ENCODE measurements at places on chromosomes 5 and 9.

- peak; percentile 41 for DNase-seq
Observed at GRCh38 chr5:179278119-179278518, 67.1 kb downstream of the ADAMTS2 start.

DNA sequence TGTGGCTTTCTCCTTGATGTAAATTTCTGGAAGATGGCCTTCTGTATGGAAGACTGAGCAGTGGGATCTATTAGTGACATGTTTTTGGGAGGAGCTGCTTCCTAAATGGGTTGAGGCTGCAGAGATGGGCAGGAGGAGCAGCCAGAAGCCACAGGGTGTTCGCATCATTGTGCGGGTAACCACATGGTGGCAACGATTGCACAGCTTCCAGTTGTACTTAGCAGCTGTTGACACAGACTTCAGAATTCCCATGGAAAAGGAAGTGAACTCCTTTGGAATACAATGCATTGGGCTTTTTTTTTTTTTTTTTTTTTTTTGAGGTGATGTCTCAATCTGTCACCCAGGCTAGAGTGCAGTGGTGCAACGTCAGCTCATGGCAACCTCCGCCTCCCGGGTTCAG lies 297.3 kb downstream of the NR3C1 start:
- peak; percentile 35 for DNase-seq

GRCh38 chr5:147559749-147560148 lies 49.9 kb upstream of the DPYSL3 start:
- peak; percentile 70 for DNase-seq

GRCh38 chr9:250039-250438 lies 35.4 kb downstream of the DOCK8 start:
- DNase-seq: no peak

DNA sequence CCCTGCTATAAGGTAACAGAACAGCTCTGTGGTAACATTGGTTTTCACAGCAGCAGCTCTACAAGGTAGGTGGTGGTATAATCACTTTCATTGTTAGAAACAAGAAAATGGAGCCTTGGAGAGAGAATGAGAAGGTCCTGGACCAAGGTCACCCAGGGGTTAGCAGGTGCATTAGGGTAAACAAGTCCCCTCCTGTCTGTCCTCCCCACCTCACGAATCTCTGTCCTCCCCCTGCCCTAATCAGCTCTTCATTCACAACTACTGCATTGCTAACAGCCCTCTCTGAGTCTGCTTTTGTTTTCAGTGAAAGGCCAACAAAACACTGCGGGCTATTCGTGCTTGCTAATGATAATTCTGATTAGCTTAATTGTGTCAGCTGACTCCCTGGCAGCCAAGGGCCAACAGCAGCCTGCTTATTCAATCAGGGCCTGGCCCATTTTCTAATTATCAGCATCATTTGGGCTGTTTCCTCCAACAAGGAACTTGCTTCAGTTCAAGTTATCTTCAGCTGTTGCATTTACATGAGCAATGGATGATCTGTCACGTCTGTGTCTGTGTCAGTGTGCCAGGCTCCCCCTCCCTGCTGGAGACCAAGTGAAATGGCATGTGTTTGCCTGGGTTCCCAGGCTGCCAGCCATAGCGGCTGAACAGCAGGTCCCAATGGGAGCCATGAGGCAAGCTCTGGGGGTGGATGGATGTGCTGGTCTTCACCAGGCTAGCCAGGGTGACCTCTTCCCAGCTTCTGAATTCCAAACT lies 56.7 kb upstream of the EQTN start:
- DNase-seq: no peak

DNA sequence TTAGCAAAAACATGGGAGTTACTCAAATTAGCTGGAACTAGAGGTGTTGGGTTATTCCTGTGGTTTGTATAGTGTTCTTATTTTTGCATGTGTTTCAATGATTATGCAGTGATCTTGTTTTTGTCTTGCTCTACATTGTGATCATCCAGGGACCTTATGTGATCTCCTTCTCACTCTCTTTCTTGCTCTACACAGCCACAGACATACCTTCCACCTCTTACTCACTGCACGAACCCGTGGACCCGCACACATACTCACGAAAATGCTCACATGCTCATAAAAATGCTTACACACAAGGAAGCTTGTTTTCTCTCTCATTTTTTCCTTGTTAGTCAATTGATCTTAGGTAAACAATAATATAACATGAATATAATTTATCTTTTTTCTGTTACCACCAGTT lies 187.1 kb downstream of the KDM4C start:
- no peak for DNase-seq

- DNase-seq: peak; percentile 94
Observed at GRCh38 chr5:73201547-73202513, 28.8 kb downstream of the TMEM174 start.

DNA sequence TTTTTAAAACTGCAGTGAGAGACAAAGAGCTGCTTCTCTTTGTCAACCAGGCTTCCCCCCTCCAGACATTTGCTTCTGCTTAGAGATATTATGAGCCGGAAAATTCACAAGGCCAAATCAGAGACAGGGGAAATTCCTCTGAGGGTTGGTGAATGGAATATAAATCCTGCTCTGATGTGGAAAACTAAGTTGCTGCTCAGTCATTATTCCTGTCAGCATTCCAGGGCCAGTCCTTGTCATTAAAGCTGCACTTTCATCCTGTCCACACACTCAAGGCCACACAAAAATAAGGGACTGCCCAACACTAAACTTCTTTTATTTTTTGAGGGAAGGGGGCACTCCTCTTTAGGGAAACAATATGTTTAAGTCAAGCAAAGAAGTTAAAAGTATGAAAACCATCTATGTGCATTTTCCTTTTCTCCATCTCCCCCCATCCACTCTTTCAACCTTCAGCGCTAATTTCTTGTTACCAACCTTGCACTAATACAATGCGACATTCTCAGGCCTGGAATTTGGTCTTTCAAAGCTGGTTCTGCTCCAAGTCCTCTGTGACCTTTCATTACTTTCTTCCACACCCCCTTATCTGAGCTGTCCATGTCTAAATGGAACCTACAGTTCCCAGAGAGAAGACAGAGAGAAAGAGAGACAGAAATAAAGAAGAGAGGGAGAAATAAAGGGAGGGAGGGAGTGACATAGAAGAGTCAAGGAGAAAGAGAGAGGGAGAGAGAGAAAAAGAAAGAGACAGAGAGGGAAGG lies 118.9 kb upstream of the S1PR3 start:
- no peak for DNase-seq

DNA sequence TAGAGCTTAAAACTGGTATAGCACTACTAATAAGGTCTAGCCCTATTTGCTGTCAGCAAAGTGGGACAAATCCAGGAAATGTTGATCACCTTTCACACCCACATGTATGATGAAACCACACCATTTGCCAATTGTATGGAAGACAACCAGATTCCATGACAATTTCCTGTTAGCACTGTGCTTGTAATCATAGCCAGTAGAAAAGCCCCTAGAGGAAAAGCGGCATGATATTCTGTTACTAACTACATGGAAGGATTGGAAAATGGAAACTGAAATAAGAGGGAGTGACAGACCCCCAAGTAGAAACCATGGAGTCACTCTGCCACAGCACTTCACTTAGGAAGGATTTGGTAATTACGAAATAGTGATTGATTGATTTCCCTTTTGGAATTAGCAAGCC lies 923 bp downstream of the SPATA6L start:
- no peak for DNase-seq

DNA sequence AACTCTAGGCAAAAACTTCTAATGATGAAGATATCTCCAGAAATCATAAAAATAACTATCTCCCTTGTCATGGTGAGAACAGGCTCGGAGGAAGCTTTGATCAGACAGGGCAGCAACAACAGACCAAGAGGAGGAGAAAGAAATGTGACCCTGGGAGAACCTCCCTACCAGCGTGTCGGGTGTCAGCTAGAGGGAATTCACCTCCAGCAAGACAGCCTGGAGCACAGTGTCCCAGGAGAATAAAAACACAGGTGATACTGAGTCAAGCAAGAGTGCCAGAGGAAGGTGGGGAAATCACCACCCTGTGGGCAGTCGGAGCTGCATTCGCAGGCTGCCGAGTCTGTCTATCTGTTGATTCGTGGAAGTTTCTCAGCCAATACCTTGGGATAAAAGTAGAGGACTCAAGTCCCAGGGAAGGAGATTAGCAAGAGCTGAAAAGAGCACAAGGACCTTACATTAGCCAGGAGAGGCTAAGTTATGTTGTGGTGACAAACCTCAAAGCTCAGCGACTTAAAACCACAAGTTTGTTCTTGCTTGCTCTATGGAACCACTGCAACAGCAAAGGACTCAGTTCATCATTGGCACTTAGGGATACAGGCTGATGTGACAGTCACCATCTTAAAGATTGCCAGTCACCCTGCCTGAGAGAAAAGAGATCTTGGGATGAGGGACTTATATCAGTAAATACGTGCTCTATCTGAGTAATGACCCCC lies 598.3 kb downstream of the CCDC171 start:
- DNase-seq: no peak

DNA sequence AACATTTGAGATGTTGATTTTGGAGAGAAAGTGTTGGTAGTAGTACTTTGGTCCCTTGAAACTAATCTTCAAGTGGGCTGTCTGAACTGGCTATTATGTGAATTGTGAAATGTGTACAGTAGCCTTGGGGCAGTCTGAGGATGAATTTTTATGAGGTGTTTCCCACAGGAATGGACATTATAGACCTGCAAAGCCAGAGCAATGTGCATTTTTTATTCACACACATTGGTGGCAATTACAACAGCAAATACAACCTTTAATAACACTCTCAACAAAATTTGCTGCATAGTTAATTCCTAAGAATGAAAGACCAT lies 147.0 kb downstream of the PAM start:
- no peak for DNase-seq

GRCh38 chr9:93376411-93376810 lies 75.1 kb upstream of the FAM120A start:
- DNase-seq: no peak

DNA sequence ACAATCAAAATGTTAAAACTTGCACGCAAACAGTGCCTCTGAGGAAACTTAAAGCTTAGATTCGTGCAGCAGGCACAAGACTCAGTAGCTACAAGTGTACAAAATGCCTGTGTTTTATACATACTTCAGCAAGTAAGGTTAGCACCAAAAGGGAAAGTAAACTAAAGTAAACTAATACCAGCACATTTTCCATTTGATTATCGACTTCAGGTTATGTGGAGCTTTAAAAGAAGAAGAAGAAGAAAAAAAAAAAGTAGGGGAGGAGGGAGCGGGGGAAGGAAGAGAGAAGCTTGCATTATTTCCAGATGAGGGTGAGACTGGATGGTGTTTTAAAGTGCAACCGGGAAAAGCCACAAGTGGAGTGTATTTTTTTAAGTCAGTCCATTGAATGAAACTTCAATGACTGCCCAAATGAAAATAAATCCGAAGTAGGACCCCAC lies 596 bp upstream of the ADAMTS6 start:
- no peak for DNase-seq

GRCh38 chr5:158514986-158515359 lies 584.7 kb downstream of the EBF1 start:
- no peak for DNase-seq

- no peak for DNase-seq
Observed at GRCh38 chr9:74662674-74663073, 165.5 kb downstream of the RORB start.

- no peak for DNase-seq
Observed at GRCh38 chr5:34913072-34913471, 2.2 kb downstream of the RAD1 start.

- no peak for DNase-seq
Observed at GRCh38 chr5:32163785-32164184, 10.3 kb downstream of the GOLPH3 start.

DNA sequence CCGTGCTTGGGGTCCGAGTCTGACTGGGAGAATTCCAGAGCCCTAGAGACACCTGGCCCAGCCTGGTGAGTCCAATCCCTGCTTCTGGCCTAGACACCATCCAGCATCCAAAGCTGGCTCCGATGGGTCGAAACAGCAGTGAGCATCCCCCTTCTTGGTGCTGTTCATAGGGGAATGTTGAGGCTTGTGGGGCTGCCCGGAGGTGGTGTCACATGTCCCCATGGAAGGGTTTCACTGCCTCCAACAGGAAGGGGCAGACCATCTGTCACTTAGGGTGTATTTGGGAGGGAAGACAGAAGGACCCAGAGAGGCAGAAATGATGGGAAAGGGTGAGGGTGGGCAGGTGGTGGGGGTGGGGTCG lies 13.9 kb downstream of the C9orf50 start:
- DNase-seq: no peak

- no peak for DNase-seq
Observed at GRCh38 chr9:88759364-88759763, 224.4 kb downstream of the NXNL2 start.

- no peak for DNase-seq
Observed at GRCh38 chr5:139851558-139851957, 56.0 kb downstream of the PSD2 start.

- DNase-seq: no peak
Observed at GRCh38 chr9:33850677-33851076, 33.7 kb downstream of the UBE2R2 start.

GRCh38 chr9:37062336-37062735 lies 28.3 kb upstream of the PAX5 start:
- no peak for DNase-seq

- DNase-seq: no peak
Observed at GRCh38 chr5:150860246-150860821, 14.0 kb downstream of the IRGM start.

GRCh38 chr5:159555084-159555483 lies 224.8 kb upstream of the IL12B start:
- DNase-seq: no peak

DNA sequence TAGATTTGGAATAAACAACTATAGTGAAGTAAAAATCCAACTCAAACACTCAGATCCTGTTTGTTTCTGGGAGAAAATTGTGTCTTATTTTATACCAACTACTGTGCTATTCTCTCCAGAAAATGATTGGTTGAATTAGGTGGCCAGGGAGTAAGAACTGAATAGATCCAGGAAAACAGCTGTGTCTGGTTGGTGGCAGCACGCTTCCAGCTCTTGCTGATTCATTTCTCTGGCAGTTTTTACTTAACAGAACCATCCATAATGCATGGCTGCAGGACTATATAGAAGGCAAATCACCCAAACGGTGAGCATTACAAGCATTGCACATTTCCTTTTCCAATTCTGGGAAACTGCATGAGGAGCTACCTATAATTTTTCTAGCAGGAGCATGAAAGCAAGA lies 29.5 kb downstream of the DMAC1 start:
- no peak for DNase-seq

DNA sequence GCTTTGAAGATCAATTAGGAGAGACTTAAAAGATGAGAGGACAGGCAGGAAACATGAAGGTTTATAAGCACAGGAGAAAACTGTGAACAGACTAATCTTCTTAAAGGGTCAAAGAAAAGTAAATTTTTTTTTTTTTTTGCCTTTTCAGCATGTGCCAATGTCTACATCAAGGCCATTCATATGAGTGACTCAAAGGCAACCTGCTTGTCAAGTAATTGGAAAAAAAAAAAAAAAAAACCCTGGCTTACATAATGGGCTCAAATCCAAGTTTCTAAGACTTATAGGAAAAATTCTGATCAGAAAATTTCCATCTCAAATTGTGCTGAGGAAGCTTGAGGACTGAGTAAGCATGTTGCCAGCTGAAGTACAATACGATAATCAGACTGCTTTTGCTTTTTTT lies 15.9 kb downstream of the PPP2R2B start:
- DNase-seq: no peak

GRCh38 chr5:36304095-36304805 lies 2.5 kb upstream of the RANBP3L start:
- DNase-seq: peak; percentile 39

- no peak for DNase-seq
Observed at GRCh38 chr9:124457079-124457886, 7.0 kb downstream of the ADGRD2 start.

Measured in GM23338 (cell line).